ENCODE measurements at places on chromosomes 5 and 9.

DNA sequence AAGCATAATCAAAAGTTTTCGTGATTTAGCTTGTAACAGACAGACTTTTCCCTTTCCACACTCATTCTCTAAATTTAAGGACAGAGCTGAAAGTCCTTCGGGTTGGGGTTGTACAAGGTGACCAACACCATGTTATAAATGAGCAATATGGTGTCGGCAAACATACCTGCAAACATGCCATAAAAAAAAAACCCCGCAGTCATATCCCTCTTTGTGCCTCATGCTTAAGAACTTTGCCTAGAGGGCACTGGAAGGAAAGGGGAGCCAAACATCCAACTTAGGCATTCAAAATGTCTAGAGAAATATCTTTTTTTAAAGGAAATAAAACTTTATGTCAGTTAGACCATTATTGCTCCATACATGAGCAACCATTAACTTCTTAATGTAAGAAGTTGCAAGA, 73.2 kb downstream of the TLE1 start:
- DNase-seq, result no peak

DNA sequence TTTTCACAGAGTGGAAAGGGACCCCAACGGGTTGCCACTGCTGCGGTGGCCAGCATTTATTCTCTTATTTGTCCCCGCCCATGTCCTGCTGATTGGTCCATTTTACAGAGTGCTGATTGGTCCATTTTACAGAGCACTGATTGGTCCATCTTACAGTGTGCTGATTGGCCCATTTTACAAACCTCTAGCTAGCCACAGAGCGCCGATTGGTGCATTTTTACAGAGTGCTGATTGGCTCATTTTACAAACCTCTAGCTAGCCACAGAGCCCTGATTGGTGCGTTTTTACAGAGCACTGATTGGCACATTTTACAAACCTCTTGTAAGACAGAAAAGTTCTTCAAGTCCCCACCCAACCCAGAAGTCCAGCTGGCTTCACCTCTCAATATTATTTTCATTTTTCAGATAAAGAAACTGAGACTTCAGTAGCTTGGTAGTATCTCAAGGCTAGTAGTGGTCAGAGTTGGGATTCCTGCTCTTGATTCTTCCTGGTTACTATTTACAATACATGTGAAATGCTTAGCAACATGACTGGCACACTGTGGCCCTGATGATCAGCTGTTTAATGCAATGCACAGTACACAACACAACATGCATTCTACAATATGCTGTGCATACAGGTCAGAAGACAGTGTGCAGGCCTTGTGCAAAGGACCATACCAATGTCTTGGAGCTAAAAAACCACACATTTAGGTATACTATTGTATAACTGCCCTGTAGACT, 63.6 kb upstream of the BOD1 start:
- no peak for DNase-seq

GRCh38 chr5:176620333-176620981, 9.9 kb downstream of the SNCB start:
- DNase-seq, result no peak

GRCh38 chr5:1324301-1324700, 20.6 kb downstream of the CLPTM1L start:
- no peak for DNase-seq

DNA sequence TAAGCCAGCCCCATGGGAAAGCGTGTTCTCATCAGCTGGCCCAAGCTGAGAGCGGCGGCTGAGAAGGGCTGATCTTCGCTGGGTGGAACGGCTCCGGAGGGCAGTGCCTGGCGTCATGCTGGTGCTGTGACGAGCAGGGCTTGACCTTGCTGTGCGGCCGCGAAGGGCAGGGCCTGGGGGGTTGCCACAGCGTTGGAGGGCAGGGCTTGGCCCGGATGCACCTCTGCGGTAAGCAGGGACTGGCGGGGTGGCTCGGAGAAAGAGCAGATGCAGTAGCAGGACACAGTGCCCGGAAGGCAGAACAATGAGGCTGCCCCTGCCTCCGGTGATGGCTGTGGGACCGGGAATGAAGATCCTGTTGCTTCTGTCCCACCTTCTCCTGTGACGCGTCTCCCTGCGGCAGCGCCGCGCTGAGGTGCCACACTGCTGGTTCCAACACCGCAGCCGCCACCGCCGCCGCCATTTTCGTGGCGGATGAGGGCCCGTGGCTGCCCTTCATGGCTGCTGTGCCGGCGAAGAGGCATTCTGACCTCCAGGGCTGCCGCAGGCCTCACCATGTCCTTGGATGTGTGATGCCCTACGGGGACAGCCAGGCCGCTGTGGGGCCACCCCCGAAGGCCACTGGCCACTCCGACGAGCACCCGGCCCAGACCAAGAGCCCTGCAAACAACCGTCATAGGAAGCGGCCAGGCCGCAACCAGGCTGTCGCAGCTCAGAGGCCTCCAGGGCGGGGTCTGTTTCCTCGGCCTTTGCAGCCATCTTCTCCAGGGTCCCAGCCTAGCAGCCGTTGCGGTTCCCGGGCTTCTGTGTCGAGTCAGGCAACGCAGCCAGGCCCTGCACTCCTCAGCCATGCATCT, 890.5 kb upstream of the CTNND2 start:
- no peak for DNase-seq

DNA sequence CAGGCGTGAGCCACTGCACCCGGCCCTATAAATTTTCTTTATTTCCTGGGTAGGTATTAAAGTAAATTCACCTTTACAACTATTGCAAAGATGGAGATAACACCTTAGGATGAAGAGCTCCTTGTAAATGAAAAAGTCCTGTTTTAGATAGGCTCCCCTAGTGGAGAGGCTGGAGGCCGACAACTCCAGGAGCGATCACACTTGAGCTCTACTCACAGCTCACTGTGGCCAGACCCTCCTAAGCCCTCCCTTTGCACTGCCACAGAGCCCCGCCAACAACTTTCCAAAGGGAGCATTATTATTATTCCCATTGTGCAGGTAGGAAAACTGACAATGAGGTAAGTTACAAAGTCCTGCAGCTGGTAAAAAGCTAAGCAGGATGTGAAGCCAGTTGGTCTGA, 139.1 kb upstream of the ERCC6L2 start:
- no peak for DNase-seq

DNA sequence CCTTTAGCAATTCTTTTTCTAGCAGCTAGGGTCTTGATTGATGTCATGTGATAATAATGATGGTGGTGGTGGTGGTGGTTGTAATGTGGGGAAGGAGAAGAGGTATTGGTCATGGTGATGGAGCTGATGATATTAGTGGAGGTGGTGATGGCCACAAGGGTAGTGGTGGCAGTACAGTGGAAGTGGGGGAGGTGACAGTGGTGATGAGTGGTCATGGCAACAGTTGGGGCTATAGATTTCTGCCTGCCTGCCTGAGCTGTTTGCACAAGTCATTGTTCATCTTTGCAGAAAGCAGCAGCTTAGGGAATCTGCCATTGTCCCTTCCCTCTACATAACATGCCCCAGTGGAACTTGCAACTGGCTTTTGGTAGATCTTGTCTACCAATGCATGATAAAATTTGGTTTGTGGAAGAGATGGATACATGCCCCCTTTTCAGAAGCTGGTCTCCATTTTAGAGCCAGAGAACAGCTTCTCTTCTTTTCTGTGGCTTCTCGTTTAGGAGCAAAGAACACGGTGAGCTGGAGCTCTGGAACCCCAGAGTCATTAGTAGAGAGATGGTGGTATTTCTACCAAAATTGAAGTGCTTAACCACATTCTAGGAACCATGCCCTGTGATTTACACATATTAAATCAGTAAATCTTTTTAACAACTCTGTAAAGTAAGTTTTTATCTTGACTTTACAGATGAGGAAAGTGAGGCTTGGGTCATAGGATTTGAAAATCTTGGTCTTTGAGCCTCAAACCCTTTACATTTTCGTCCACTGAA, 100.3 kb downstream of the AOPEP start:
- DNase-seq, result no peak

GRCh38 chr5:8807636-8808035, 738.2 kb downstream of the SEMA5A start:
- DNase-seq, result no peak

DNA sequence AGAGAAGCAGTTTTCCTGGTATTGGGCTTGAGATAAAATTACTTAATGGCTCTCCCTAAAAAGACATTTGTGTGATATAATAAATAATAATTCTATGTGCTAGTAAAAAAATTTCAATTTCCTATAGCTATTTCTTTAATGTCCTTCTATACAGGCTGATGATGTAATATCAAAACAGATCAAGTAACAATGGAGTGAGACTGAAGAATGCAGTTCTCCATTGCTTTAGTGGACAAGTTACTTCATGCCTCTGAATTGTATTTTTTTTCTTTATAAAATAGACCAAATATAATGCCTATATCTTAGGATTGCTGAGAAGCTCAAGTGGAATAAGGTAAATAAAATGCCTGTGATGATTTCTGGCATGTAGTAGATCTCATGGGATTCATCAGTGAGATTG, 35.6 kb upstream of the NEURL1B start:
- no peak for DNase-seq

DNA sequence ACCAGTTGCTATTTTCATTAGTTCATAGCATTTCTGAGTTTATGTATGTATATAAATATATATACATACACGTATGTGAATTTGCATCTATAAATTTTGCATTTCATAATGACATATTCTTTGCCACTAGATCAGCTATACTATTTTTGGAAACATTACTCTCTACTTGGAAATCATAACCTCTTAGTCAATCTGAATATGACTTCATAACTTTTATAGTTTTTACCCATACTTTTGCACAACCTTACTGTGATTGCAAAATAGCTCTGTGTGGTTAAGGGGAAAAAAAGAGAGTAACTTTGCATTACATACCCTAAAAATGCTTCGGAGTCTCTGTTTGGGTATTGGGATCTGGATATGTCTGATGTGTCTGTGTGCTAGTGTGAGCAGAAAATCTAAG, 44.9 kb upstream of the ADAMTSL1 start:
- no peak for DNase-seq

DNA sequence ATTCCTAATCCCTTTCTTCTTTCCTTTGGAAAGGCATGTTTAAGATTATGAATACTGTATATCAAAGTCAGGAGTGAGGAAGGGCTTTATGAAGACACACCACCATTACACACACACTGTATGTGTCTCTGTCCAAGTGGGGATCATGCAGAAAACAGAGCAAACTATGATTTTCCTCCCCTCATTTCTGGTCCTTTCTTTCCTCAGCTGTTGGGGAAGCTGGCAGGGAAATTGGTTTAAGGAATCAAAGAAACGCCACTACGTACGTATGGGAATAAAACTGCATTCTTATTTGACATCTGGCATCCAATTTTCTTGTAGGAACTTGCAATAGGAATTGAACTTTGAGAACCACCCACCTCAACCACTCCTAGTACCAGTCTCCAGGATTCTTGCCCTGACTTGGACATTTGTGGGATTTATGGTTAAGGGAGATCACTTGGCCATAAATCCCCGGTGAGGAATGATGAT, 125.8 kb downstream of the PDE4D start:
- no peak for DNase-seq

DNA sequence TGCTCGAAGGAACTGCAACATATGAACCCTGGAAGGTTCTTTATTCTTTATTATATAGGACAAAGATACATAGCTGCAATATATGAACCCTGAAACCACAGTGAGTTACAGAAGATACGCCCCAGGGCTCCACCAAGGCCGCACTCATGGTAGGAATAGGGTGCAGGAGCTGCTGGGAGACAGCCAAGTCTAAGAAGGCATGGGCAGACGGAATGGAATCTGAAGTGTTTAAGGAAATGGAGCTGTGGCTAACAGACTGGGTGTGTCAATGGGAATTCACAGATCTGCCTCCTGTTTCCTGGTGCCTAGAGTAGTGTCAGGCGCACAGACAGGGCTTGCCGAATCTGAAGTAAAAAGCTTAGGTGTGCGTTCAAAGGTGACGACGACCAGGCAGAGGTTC, 286.4 kb downstream of the DENND1A start:
- no peak for DNase-seq

DNA sequence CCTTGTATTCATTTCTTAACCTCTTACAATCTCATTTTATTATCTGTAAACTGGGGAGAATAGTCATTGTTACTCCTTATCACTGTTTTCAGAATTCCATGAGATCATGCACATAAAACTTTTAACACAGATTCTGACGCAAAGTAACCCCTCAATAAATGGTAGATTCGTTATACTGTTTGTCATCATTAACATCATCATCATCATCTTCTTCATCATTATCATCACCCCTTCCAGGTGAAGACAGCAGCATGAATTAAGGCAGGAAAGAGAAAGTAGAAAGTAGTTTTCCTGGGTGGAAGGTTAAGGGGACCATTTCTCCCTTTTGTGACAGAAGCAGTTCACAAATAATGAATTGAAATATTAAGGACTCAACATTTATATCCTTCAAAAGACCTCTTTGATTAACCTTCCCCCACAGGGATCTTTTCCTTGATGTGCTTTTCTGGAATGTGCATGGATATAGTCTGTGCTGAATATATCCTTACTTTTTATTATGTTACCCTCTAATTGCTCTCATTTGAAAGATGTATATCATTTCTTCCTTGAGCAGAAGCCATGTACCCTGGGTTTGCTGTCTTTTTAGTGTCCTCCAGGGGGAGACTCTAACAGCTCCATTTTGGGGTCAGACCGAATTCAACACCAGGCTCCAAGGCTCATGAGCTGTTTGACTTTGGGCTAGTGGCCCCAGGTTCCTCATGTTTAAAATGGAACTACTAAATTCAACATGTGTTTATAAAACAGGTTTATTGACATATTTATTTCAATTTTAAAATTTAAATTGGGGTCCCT, 1029.9 kb upstream of the WWC1 start:
- DNase-seq, result no peak

Measured in activated CD8-positive, alpha-beta memory T cell treated with anti-CD3 and anti-CD28 coated beads for 4 hours (primary cell).